ENCODE measurements at places on chromosomes 5 and 9. TPM values are rescaled to one million over a fixed set of nuclear protein-coding genes. Genes with fewer than 3 reads are reported as not detected.

MYOZ3 gene
- 1.2 TPM for total RNA-seq

NEURL1B gene
- total RNA-seq, result 1.6 TPM

DNA sequence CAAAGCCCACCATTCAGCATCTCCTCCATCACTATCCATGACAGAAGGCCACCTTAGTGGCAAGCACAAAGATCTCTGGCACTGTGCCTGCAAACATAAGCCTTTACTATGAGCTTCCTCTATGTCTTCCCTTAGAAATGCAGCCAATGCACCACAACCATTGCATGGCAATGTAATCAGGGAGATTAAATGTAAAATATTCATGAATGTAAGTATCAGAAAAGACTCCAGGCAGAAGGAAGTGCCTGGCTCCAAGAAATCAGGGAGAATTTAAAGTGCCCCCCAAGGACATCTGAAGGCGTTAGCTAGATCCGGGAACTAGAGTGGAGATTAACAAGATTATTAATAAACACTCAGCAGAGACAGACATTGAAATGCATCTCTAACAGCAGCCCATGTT, 32.5 kb upstream of the MYORG start:
- no peak for DNase-seq

GRCh38 chr5:155651-156410, 35.5 kb upstream of the LRRC14B start:
- DNase-seq, result no peak

PHAX gene
- total RNA-seq, result 51.2 TPM

- DNase-seq, result no peak
Observed at GRCh38 chr5:138212828-138213160, 329 bp downstream of the CDC23 start.

All from endothelial cell of umbilical vein (primary cell).